Adrenal gland (tissue), 19 donors: ENCODE measurements at places on chromosomes 6 and 20. TPM values are rescaled to one million over a fixed set of nuclear protein-coding genes. Genes with fewer than 3 reads are reported as not detected.
A peak's percentile ranks its signal among the peaks of the same experiment; 100 is the strongest.

- no peak for DNase-seq
- H3K4me1 ChIP-seq: no peaks in the 10 kb centered on the region
Observed at GRCh38 chr6:109034526-109034925, 60.1 kb downstream of the SESN1 start.

GRCh38 chr6:44285552-44286284 lies 15.5 kb downstream of the TMEM151B start:
- peaks cover 21% of the 10 kb centered on the region for H3K27me3 ChIP-seq
- H3K4me1 ChIP-seq: no peaks in the 10 kb centered on the region
- no peaks in the 10 kb centered on the region for H3K36me3 ChIP-seq
- no peak overlapping the region for H3K27ac ChIP-seq

GRCh38 chr6:156306531-156306930 lies 470.6 kb upstream of the ARID1B start:
- no peaks in the 10 kb centered on the region for H3K36me3 ChIP-seq
- H3K27ac ChIP-seq: no peak overlapping the region
- H3K27me3 ChIP-seq: no peaks in the 10 kb centered on the region

GRCh38 chr6:33632558-33633039 lies 11.5 kb downstream of the ITPR3 start:
- DNase-seq: no peak
- H3K4me3 ChIP-seq: no peak overlapping the region
- H3K27ac ChIP-seq: peak overlapping the region; percentile 7
- H3K27me3 ChIP-seq: no peaks in the 10 kb centered on the region
- no peaks in the 10 kb centered on the region for H3K36me3 ChIP-seq
- H3K4me1 ChIP-seq: peaks cover 14% of the 10 kb centered on the region

The PHACTR1 gene
- total RNA-seq: 4.3 TPM

The CYB5R4 gene
- 6.2 TPM for total RNA-seq

DNA sequence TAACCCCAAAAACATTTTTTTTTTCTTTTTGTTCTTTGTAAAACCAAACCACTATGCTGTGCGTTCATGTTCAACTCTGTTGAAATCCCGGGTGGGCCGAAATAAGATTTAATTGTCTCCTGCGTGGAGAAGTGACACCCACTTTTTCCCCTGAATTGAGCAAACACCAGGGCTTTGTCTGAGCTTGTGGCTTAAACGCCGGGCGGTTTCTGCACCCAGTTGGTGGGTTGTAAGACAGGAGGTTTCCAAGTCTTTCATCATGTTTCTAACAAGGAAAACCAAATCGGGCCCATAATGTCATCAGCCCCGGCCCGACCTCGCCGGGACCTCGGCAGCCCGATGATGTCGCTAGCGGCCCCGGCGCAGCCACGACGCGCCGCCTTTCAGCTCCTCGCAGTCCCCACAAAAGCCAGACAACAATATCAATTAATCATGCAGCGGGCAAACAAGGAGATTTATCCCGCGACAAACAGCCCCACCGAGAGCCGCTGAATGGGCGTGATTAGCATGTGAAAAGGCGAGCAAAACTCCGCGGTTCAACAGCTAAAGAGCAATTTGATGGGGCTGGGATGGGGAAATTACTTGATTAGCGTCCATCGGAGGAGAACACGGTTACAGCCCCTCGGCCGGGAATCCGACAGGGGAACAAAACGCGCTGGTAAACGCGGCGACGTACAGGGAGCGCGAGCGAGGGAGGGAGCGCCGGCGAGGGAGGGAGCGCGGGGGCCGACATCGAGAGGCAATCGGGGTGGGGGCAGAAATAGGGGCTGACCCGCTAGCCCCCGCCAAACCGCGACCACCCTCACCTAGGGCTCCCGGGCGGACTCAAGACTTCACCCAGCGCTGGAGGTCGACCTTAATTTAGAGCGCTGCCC lies 5.3 kb downstream of the LINC00237 start:
- H3K4me3 ChIP-seq: peak overlapping the region; percentile 10
- H3K4me1 ChIP-seq: peaks cover 12% of the 10 kb centered on the region
- no peak for DNase-seq
- no peak overlapping the region for H3K27ac ChIP-seq

DNA sequence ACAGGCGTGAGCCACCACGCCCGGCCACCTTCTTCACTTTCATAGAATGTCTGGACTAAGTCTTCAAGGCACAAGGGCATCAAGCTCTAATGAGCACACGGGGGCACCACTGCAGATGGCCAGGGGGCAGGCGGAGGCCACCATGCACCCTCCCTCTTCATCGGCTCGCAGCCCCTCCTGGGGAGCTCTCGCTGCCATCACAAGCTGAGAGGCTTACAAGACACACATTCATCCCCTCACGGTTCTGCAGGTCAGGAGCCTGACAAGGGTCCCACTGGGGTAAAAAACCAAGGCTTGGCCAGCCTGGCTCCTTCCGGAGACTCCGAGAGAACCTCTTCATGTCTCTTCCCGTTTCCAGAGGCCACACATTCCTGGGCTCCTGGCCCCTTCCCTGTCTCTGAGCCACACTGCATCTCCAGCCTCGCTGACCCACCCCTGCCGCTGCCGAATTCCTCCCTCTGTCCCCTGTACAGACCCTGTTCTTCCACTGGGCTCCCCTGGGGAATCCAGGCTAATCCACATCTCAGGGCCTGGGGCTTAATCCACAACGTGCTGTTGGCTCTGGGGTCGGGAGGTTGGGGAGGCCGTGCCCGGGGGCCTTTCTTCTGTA lies 19.8 kb downstream of the DLL1 start:
- H3K4me1 ChIP-seq: no peaks in the 10 kb centered on the region
- no peak for DNase-seq

- H3K4me3 ChIP-seq: no peak overlapping the region
- DNase-seq: peak; percentile 83
- H3K4me1 ChIP-seq: no peaks in the 10 kb centered on the region
- H3K36me3 ChIP-seq: no peaks in the 10 kb centered on the region
- H3K27ac ChIP-seq: no peak overlapping the region
Observed at GRCh38 chr6:89368107-89368506, 15.6 kb upstream of the UBE2J1 start.

- DNase-seq: no peak
- H3K36me3 ChIP-seq: no peaks in the 10 kb centered on the region
- no peak overlapping the region for H3K27ac ChIP-seq
- no peaks in the 10 kb centered on the region for H3K4me1 ChIP-seq
- H3K4me3 ChIP-seq: no peak overlapping the region
Observed at GRCh38 chr6:157486572-157486971, 105.6 kb downstream of the ZDHHC14 start.

DNA sequence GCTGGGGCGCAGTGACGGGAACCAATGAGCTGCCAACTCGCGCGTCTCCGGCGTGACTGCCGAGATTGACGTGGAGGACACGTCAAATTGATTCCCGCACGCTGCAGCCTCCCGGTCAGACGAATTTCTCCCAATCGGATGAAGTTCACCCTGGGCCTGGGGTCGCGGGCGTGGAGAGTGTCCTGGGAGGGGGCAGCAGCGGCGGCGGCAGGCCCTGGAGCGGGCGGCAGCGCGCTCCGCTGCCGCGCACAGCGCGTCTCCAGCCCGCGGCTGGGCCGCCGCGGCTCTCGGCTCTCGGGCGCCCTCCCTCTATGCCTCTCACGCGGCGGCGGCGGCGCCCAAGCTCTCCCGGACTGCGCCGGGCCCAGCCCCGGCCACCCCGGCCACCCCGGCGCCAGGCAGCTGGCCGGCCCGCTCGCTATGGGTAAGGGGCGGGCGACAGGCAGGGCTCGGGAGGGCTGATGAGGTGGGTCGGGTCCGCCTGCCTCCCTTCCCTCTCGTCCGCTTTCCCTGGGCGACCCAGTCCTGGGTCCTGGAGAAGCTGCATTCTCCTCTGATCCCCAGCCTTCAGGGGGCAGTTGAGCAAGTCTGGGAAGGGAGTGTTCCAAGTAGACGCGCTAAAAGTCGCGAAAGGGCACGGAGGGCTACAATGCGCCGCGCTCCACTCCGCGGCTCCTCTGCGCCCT lies at the start of gene PAX1:
TSS of gene PAX1 (plus strand) at position 90 of the 686 bp plus-strand sequence. CDS start at position 139, 49 bp downstream.
- H3K36me3 ChIP-seq: no peaks in the 10 kb centered on the region
- peaks cover 80% of the 10 kb centered on the region for H3K27me3 ChIP-seq
- H3K27ac ChIP-seq: no peak within 1 kb of the TSS
- no peak for DNase-seq

DNA sequence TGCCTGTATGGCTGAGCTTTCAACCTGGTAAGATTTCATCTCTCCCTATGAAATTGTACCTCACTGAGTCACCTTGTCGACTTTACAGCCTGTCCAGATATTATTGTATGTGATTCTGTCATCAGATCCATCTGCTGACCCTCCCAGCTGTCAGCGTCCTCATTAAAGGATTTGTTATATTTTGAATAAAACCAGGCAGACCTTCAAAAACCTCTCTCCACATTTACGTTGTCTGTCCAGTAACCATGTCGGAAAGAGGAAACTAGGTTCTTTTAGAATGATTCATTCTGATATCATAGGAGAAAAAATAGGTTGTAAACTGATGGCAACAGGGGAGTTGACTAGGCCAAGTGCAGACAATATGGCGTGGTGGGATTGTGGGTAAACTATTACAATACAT lies 38.5 kb downstream of the TSPYL4 start:
- no peaks in the 10 kb centered on the region for H3K27me3 ChIP-seq
- no peak overlapping the region for H3K27ac ChIP-seq
- no peaks in the 10 kb centered on the region for H3K36me3 ChIP-seq
- no peak overlapping the region for H3K4me3 ChIP-seq
- H3K4me1 ChIP-seq: peaks cover 12% of the 10 kb centered on the region

- no peaks in the 10 kb centered on the region for H3K4me1 ChIP-seq
- H3K36me3 ChIP-seq: no peaks in the 10 kb centered on the region
- no peak for DNase-seq
Observed at GRCh38 chr6:97074785-97075184, 150.3 kb downstream of the KLHL32 start.

DNA sequence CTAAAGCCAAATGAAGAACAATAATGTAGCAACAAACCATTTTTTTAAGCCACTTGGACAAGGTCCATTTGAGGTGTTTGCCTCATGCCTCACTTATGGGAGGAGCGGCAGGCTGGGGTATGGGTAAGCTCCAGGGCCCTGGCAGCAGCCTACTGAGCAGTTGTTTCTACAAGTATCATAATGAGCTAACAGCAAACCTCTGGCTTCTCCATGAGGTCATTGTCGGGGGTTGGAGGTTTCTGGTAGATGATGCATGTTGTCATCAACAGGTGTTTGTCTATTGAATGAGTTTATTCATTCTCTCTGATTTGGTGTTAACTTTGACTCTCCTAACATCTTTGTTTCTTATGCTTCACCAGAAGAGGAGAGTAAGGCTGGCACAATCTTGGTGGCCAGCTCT lies 150.7 kb downstream of the TBC1D7 start:
- DNase-seq: no peak
- no peaks in the 10 kb centered on the region for H3K36me3 ChIP-seq
- no peaks in the 10 kb centered on the region for H3K4me1 ChIP-seq
- H3K4me3 ChIP-seq: no peak overlapping the region
- no peak overlapping the region for H3K27ac ChIP-seq

- no peak overlapping the region for H3K27ac ChIP-seq
- H3K4me1 ChIP-seq: peaks cover 4% of the 10 kb centered on the region
- H3K36me3 ChIP-seq: no peaks in the 10 kb centered on the region
- no peaks in the 10 kb centered on the region for H3K27me3 ChIP-seq
- no peak overlapping the region for H3K4me3 ChIP-seq
Observed at GRCh38 chr6:131067521-131067920, 4.5 kb upstream of the EPB41L2 start.

- no peak for DNase-seq
- no peak overlapping the region for H3K4me3 ChIP-seq
- H3K4me1 ChIP-seq: no peaks in the 10 kb centered on the region
- no peak overlapping the region for H3K27ac ChIP-seq
- H3K27me3 ChIP-seq: no peaks in the 10 kb centered on the region
Observed at GRCh38 chr20:60152792-60153191, 194.6 kb downstream of the CDH26 start.

- H3K4me3 ChIP-seq: no peak overlapping the region
- no peaks in the 10 kb centered on the region for H3K27me3 ChIP-seq
- no peaks in the 10 kb centered on the region for H3K4me1 ChIP-seq
- no peak overlapping the region for H3K27ac ChIP-seq
- no peaks in the 10 kb centered on the region for H3K36me3 ChIP-seq
- no peak for DNase-seq
Observed at GRCh38 chr6:454148-454991, 62.8 kb downstream of the IRF4 start.

The SYCP2 gene
- total RNA-seq: 0.92 TPM

GRCh38 chr20:57611586-57612311 lies 8.5 kb downstream of the ZBP1 start:
- H3K27ac ChIP-seq: no peak overlapping the region
- no peaks in the 10 kb centered on the region for H3K27me3 ChIP-seq
- H3K4me1 ChIP-seq: no peaks in the 10 kb centered on the region
- no peaks in the 10 kb centered on the region for H3K36me3 ChIP-seq

DNA sequence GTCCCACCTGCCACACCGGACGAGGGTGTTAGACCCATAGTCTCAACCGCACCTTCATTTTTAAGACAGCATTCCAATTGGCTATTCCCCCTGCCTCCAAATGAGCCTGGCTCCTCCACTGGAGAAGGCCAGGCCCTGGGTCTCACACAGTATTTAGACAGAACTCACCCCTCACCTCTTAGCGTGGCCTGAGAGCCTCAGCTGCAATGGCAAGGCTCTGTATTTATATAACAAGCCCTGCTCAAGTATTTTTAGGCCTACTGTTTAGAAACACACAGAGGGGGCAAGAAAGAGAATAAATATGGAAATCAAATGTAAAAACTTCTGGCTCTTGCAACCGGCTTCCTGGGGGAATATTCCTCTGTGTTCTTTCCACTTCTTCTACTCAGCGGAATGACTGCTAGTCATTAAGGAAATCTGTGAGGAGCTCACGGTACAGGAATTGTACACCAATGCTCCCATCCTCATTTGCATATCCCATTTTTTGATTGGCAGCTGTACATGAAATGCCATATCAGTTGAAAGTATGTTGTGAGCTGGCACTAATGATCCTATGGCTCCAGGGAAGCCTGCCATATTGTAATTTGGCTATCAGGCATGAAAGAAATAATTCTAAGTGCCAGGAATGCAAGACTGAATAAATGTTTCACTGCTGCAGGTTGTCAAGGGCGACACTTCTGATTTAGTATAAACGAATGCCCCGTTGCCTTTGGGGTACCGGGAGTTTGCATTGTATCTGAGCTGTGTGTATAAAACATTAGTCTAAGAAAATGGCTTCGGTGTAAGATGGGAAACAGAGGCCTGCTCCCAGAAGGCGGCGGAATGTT lies 207.5 kb downstream of the ZNF217 start:
- H3K4me1 ChIP-seq: no peaks in the 10 kb centered on the region
- H3K27ac ChIP-seq: no peak overlapping the region
- DNase-seq: no peak
- no peaks in the 10 kb centered on the region for H3K36me3 ChIP-seq
- no peak overlapping the region for H3K4me3 ChIP-seq

- H3K27me3 ChIP-seq: no peaks in the 10 kb centered on the region
- no peak for DNase-seq
- peaks cover 12% of the 10 kb centered on the region for H3K4me1 ChIP-seq
- H3K36me3 ChIP-seq: no peaks in the 10 kb centered on the region
Observed at GRCh38 chr20:35387334-35387733, 24.4 kb downstream of the UQCC1 start.

GRCh38 chr6:163841326-163841725 lies 426.8 kb downstream of the QKI start:
- no peak for DNase-seq
- no peaks in the 10 kb centered on the region for H3K36me3 ChIP-seq
- no peaks in the 10 kb centered on the region for H3K27me3 ChIP-seq
- no peak overlapping the region for H3K27ac ChIP-seq
- H3K4me3 ChIP-seq: no peak overlapping the region
